ENCODE measurements at places on chromosomes 5 and 9.
A peak's percentile ranks its signal among the peaks of the same experiment; 100 is the strongest.

GRCh38 chr9:94867281-94867841, 140.9 kb downstream of the AOPEP start:
- DNase-seq: no peak

- DNase-seq: no peak
Measured at GRCh38 chr5:173673295-173674101, 57.0 kb upstream of the BOD1 start.

DNA sequence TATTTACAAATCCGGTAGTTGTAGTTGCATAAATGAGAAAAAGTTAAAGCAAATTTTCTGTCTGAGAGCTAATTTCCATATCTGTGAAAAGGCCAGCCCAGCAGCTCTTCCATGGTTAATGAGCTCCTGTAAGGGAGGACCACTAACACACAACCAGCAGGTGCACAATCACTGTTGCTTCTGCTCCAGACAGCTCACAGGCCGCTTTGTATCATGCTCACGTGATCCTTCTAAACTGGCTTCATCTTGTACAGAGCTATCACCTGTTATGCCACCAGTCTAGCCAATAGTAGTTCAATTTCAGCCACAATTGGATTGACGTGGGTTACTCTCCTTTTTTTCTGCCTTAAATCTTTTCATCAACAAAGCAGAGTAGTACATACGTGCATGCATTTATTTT, 38.3 kb upstream of the FBXL17 start:
- no peak for DNase-seq

GRCh38 chr9:133758228-133758627, 20.1 kb upstream of the SARDH start:
- no peak for DNase-seq

DNA sequence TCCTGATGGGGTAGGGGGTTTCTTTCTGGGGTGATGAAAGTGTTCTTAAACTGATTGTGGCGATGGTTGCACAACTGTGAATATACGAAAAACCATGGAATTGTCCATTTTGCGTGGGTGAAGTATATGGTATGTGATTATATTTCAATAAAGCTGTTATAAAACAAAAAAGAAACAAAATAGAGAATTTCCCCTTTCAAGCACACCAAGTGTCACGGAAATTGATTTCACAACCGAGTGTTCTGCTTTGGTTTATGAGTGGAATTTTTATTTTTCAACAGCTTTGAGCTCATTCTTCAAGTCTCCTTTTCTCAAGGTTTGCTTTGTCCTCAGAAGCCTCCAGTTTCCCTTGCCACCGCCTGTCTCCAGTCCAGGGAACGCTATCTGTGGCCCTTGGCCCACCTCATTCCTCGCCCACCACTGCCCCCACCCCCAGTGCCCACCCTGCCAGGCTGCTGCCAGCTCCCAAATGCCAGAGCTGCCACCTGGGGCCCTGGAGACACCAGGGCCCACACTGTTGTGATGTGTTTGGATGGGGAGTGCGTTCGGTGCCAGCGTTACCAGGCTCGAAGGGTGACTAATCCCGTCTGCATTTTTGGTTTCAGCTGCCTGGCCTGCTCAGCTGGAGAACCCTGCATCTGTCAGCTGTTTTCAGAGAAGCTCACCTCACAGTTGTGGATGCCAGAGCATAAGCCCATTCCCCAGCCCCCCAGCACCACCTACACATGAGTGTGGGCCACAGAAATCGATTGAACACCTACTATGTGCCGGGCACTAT, 30.4 kb downstream of the DUSP1 start:
- no peak for DNase-seq

DNA sequence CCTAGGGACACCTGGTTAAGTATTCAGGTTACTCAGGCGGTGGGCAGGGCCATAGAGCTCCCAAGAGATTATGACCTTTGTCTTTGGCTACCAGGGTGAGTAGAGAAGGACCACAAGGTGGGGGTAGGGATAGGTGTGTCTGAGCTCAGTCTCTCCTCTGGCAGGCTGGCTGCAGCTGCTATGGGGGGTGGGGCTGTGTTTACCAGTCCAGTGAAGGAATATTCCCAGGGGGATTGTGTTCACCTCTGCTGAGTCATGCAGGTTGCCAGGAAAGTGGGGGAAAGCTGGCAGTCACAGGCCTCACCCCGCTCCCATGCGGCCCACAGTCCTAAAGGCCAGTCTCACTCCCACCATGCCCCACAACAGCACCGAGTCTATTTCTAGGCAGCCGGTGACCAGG, 53.6 kb upstream of the POU5F2 start:
- DNase-seq: no peak

GRCh38 chr9:92055624-92056023, 59.6 kb downstream of the SPTLC1 start:
- no peak for DNase-seq

- DNase-seq: no peak
Measured at GRCh38 chr9:18623221-18624079, 149.5 kb downstream of the ADAMTSL1 start.

- DNase-seq: no peak
Measured at GRCh38 chr5:76525956-76526355, 97.2 kb downstream of the F2RL2 start.

DNA sequence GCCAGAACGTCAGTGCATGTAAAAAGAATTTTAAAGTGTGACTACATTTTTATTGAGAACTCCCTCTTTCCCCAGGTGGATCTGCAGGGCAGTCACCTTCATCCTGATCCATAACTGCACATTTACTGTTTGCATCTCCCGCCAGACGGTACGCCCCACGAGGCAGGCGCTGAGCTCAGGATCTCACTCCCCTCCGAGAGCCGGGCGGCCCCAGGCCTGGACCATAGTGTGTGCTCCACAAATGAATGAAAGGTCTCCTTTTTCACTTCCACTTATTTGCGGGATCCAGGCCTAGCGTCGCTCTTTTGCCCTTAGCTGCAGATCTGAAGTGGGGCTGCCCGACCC, 378 bp downstream of the DROSHA start:
- DNase-seq: peak; percentile 9

GRCh38 chr9:130986356-130986965, 22.5 kb upstream of the LAMC3 start:
- DNase-seq: no peak

- no peak for DNase-seq
Measured at GRCh38 chr9:137157618-137158415, 12.0 kb downstream of the LRRC26 start.

GRCh38 chr5:127041571-127041970, 11.2 kb upstream of the MARCHF3 start:
- no peak for DNase-seq

DNA sequence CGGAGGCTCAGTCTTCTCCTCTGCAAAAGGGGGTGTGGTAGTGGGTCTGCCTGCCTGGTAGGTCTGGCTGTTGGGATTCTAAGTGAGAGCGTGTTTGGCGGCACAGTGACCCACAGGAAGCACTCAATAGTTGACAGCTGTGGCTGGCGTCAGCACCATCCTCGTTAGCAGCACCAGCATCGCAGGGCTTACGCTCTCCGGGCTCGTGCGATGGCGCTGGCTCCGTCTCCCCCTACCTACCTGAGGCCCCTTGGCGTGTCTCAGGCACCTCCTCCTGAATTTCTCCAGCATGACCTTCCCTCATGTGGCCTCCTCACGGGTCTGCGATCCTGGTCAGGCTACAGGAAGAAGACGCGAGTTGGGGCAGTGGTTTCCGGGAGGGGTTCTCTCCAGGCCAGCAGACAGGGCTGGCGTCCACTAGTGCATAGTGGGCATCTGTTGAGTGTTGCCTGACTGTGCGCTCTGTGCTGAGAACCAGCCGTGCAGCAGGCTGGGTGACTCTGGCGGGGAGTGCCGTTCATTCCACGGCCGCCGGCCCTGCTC, 66.9 kb downstream of the HMCN2 start:
- DNase-seq: no peak

DNA sequence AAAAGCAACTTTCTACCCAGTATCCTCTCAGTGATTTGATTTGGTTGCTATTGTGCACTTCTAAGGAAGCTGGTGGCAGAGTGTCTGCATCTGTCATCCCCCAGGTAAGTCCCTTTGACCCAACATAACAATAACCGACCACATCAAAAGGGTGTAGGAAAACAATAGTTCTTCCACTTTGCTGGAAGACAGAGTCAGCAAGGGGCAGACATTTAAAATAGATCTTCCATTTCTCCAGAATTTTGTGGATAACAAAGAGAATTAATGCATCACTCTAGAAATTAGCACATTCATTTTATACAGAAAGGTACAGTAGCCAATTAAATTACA, 177.5 kb downstream of the EBF1 start:
- no peak for DNase-seq

DNA sequence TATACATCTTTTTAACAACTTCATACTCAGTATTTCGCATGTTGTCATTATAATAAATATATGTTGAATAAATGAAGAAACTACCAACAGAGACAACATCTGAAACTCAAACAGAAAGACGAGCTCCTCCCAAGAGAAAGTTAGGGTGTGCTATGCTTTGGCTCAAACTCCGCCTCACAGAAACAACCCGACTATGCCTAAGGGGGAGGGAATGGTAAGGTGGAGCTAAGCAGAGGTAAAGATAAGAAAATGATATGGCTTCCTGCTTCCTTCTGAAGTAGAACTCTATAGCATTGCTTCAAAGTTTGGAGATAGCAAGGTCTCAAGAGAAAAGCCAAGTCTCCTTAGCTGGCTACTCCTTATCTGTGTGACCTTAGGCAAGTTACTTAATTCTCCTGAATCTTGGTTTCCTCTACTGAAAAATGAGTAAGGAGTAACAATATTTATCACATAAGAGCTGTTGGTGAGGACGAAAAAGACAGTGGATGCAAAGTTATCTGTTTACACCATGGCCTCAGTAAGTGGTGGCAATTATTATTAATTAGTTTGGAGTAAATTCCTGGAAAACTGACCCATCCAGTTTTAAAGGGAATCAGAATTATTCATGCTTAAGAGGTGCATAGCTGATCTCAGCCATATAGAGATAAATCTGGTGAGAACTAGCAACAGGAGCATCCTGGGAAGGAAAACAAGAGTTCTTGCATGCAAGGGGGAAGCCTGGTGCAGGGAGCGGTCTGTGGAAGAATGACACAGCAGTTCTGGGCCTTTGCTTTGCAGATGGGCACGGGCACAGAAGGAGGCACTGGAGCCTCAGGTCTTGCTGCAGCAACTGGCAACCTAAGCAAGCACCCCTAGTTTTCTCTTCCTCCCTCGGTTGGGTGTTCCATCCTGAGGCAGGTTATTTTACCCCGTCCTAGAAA, 73.3 kb downstream of the GLIS3 start:
- DNase-seq: no peak

- DNase-seq: no peak
Measured at GRCh38 chr5:307306-307705, 14.2 kb upstream of the AHRR start.

DNA sequence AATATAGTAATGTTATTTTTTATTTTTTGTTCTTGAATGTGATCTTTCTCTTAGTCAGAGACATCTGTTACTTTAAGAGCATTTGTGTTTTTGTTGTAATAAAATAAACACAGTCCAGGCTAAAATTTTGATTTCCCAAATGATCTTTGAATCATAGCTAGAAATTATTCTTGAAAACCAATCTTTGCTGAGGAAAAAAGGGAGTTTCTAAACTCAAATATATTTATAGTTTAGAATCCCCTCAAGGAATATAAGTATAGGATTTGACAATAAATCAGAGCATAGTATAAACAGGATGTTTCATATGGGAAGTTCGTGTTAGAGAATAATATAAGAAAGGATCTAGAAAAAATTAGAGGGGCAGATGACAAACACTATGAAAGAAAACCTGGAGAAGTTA, 118.8 kb upstream of the ADAMTS19 start:
- DNase-seq: no peak

DNA sequence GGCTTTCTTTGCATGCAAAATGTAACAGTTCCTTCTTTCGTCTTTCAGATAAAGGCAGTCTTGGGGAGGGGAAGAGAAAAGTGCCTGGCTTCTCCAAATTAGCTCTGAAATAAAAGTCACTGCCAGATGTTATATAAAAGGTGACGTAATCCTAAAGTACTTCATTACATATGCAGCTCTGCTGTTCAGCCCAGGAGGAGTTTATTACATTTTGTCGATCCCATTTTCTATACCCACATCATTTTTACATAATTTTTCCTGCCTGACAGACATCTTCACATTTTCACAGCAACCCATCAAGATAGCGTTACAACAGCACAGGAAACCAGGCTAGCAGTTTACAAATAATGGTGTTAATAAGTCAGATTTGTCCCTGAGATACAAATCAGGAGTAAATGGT, 86.7 kb upstream of the SLC30A5 start:
- DNase-seq: no peak

GRCh38 chr9:120212153-120212852, 367.7 kb downstream of the CDK5RAP2 start:
- DNase-seq: no peak

GRCh38 chr9:87497604-87498045, at the start of gene DAPK1:
DAPK1 (plus strand) TSS chr9:87497867; CDS start chr9:87499078, 1,211 bp downstream.
- DNase-seq: peak; percentile 22

DNA sequence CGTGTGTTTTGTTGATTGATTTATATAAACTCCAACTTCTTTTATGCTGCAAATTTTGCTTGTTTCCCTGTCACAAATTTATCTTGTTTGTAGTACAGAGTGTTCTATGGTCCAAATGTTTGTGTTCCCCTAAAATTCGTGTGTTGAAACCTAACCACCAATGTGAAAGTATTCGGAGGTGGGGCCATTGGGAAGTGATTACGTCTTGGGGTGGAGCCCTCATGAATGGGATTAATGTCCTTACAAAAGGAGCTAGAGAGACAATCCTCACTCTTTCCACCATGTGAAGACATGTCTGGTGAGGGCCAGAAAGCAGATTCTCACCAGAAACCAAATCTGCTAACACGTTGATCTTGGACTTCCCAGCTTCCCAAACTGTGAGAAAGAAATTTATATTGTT, 262.0 kb downstream of the MAN2A1 start:
- DNase-seq: no peak

DNA sequence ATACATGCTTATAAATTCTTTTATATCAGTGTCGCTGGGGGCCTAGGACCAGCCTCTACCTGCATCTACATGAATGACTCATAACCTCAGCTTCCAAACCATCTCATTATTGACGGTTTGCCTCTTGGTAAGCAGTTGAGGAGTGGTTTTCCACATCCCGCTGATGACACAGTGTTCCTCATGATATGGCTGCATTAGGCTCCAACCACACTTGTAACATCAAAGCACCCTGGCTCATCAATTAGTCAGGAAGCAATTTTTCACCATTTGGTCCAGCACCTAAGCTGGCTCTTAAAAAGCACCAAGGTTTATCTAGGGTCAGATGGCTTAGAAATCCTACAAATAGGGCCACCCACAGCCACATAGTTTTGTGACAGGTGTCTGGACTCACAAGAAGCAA, 402.4 kb downstream of the ARHGEF28 start:
- no peak for DNase-seq

GRCh38 chr5:5285906-5286305, 136.6 kb upstream of the ICE1 start:
- no peak for DNase-seq

DNA sequence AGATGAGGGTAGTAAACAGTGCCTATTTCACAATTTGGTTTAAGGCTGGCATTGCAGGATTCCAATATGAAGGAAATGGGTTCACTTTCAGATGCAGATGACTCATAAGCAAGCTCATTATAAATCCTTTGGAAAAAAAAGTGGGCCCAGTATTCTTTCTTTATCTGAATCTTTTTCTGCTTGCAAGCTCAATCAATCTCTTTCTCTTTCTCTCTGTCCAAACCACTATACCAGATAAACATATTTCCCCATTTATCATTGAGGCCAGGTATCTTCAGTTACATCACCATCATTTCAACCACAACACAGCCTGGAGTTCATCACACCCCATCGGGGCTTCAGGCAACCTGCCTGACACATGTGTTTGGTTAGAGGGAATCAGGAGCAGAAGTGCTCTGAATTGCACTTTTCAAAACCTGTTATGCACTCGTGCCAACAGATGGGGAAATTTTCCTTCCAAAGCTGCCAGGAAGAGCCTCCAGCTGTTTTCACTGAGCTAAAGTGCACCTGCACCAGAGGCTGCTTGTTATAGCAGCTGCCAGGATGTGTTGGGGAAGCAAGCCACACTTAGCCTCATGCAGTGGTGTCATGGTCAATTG, 30.0 kb upstream of the MAMDC2 start:
- DNase-seq: no peak

All from activated T-cell treated with anti-CD3 and anti-CD28 coated beads for 48 hours (primary cell).